ENCODE measurements at places on chromosomes 7 and 10.

GRCh38 chr10:37721100-37721499 is 136.3 kb downstream of the ZNF248 start:
- DNase-seq: no peak

- no peak for DNase-seq
Measured at GRCh38 chr7:132307465-132307864, 268.8 kb downstream of the PLXNA4 start.

DNA sequence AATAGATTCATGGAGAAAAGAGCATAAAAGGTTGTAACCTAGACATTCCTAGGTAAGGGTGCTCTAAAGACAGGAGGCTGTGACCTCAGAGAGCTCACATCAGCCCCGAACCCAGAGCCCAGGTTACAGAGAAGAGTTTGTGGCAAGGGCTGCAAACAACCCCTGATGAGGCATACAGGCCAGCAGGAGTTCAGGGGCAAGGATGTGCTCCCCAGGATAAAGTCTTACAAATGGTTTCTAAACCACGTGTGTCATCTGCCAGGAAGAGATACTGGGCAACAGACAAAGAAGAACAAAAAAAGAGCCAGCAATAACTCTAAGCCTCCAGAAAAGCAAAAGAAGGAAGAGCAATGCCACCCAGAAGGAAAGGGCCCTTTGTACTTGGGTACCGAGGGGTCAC is 27.7 kb downstream of the NCAPG2 start:
- no peak for DNase-seq

- no peak for DNase-seq
Measured at GRCh38 chr10:83954193-83954799, 185.0 kb upstream of the GHITM start.

- no peak for DNase-seq
Measured at GRCh38 chr10:86960003-86960862, 1.8 kb downstream of the SNCG start.

- DNase-seq: no peak
Measured at GRCh38 chr10:31274310-31274709, 44.7 kb upstream of the ZEB1 start.

DNA sequence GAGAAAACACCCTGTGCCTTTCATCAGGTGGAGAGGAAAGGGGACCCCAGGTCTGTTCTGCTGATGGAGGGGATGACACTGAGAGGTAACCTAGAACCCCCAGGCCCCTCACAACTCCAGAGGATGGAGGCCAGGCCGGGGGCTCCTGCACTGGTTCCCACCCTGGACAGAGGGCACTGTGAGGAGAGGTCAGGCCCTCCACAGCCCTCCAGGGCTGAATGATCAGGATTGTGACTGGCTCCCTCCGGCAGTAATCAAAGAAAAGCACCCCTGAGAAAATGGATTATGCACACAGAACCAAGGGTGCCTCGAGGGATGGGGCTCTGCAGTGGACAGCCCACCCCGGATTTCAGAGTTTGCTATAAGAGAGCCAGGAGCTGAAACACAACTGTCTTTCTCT is 502.8 kb downstream of the TCERG1L start:
- DNase-seq: no peak

DNA sequence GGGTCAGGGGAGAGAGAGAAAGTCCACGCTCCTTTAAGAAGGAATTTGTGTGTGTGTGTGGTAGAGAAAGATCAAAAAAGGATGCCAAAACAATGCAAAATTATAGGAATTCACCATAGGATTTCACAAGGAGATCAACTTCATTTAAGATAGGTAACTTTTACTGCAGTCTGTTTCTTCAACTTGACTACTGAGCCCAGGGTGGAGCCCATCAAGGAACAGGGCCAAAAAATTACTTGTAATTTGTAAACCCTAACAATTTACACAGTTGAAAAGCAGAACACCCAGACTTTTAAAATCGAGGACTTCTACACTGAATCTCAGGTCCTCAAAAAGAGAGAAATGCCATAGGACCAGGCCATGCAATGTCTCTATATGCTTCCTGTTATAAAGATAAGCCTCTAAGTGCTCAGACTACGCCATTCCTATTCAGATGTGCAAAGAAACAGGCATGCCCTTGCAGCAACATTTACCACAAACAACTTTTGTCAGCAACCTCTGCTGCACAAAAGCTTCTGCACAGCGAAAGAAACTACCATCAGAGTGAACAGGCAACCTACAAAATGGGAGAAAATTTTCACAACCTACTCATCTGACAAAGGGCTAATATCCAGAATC is 10.6 kb upstream of the GIMAP4 start:
- DNase-seq: no peak

GRCh38 chr10:5794236-5794635 is 19.0 kb downstream of the GDI2 start:
- no peak for DNase-seq

GRCh38 chr7:5296015-5296610 is 13.4 kb downstream of the SLC29A4 start:
- no peak for DNase-seq

DNA sequence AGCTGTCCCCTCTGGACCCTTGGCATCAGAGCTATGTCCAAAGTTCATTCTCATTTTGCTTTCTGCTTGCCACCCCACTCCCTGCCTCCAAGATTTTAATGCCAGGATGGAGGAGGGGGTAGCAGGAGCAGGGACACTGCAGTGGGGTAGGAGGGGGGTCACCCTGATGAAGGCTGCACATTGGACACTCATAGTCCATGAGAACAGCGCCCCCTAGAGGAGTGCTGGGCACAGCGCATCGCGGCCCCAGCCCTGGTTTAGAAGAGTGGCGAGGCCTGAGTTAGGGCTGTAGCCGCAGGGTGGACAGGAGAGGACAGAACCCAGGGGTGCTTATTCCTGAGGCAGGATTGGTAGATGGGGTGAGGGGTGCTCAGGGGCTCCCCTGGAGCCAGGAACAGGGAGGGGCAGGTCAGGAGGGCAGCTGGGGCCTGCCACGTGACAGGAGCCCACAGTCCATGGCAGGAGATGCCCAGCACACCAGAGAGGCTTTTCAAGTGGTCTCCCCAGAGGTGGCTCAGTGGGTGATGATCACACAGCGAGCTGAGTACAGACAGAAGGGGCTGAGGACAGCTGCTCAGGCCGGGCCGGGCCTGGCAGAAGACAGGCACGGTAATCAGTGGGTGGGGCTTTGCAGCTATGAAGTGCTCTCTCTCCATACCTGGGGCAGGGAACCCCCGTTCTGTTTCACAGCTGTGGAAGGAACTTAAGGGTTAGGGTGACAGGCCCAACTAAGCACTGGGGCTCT is 71.4 kb downstream of the NEURL1 start:
- no peak for DNase-seq

DNA sequence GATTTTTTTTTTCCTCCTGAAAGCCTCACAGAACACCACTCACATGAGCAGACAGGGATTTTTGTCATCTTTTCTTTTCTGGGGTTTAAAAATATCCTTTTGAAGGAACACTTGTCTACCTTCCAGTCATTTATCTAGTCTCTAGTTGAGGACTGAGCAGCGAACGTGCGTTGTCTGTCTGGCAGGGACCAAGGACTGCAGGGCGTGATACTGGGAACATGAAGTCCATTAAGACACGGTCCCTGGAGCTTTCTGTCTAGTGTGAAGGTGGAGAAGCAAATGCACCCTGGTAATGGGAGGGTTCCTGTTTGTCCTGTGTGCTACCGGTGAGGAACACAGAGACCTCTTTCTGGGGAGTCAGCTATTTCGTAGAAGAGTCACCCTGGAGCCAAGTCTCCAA is 207.4 kb downstream of the TMEM178B start:
- no peak for DNase-seq

GRCh38 chr7:18900236-18900635 is 217.2 kb downstream of the TWIST1 start:
- DNase-seq: no peak

GRCh38 chr7:131157530-131158243 is 170.0 kb upstream of the MKLN1 start:
- no peak for DNase-seq

DNA sequence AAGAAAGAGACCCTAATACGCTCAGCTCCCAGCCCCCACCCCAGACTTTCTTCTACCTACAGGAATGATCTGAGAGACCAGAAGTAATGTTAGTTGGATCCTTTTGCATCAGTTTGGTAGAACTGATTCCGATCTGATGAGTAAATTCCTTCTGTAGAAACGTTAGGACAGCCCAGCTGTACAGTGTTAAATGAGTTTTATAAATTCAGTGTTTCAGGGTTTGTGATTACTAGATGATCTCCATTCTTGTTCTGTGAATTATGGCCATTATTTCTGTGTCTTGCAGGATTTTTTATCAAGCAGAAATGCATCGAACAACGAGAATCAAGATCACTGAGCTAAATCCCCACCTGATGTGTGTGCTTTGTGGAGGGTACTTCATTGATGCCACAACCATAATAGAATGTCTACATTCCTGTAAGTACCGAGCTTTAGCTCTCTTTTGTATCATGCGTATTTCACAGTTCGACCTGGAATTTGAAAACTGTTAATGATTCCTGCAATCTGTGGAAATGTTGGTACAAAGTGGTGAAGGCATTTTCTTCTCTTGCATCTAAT is 5.3 kb downstream of the BMI1 start:
- no peak for DNase-seq

DNA sequence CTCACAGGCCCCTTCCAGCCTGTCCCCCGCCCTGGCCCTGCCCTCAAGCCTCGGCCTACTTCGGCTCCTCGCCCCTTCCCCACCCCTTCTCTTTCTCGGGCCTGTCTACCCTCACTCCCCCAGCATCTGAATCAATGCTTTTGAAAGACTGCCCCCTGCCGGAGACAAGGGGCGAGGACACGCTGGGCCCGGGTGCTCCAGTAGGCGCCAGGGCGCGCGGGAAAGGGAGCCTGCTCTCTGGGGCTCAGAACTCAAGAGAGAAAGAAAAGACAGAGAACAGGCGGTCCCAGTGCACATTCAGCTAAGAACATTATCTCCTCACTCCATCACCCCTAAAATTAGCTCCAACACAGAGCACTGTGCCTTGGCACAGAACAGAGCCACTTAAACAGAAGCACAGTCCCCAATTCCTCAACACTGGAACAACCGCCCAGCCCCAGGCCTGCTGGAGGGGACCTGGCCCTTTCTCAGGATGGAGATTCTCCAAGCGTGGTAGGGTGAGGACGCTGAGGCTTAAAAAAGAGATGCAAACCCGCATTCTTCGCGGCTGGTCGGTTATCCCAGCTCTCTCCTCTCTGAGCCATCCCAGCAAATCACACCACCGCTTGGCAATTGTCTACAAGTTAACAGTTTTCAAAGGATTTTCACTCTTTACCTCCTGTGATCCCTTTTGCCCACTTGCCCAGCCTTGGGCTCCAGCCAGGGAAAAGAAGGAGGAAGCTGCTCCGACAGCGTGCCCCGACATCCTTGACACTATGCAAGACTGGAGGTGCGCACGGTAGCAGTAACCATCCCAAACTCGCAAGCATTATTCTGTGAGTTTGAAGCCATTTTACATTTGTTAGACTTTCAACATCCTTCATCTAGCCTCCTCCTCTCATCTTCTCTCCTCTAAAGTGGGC is 2.1 kb downstream of the GIGYF1 start:
- peak; percentile 67 for DNase-seq

DNA sequence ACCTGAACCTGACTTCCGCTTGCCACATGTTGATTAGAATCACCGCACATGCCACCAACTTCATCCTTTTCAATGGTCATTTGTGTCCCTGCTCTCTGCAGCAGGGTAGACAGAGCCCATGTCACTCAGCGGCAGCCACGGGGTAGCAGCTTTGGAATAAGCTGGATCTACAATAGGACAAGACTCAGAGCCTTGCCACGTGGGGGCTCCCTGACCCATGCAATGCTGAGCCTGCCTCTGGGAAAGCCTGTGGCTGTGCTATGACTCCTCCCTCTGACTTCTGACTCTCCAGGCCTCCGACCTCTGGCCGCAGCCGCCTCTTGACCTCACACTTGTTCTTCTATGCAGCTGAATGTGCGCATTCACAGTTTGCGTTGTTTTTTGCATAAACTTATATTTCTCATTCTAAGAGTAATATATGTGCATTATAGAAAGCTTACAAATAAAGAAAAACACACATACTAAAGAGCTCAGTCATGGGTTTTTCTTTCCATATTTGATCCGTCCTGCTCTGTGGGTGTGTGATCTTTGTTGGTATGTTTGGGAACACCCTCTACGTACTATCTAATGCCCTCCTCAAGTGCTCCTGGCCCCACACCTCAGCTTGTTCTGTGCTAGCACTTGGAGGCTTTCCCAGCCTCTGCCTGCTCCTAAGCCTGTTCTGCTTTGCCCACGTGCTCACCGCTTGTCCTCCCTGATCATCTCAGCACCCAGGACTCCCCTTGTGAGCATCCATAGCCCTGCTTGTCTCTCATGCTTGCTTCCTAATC is 198.0 kb upstream of the MKI67 start:
- no peak for DNase-seq

- no peak for DNase-seq
Measured at GRCh38 chr7:26686448-26686981, 177.9 kb downstream of the SKAP2 start.

DNA sequence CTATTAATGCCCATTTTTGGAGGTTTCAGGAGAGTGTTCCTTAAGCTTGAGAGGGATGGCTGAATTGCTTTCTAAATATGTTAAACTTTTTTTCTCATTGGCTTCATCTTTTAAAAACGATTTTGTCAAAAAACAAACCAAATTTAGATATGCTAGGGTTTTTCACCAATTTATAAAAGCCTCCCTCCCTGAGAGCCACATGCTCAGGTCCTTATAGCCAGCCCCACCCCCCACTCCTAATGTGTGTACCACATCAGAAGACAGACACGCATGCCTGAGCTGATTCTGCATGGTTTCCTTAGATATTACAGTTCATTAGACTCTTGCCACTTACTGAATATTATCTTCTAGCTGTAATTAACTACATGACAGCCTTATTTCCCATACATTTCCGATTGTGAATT is 2.0 kb downstream of the CUL1 start:
- peak; percentile 24 for DNase-seq

- no peak for DNase-seq
Measured at GRCh38 chr10:76542307-76542930, 1095.2 kb downstream of the KCNMA1 start.

DNA sequence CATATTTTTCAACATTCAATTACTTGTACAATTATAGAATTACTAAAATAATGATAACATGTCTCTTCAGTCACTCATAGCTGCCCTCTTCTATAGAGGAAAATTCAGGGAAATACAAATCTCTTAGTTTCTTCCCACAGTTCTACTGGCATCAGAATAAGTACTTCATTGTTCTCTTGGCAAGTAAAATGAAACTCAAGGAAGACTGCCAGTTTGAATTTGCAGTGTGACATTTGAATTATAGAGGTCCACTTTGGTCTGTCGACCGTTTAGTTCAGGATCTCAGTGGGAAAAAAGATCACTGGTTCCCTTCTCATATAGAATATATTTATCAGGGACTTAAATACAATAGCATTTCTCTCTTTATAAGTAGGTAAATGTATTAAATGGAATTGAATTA is 114.5 kb downstream of the PON1 start:
- DNase-seq: no peak

GRCh38 chr7:135320268-135320667 is 86.6 kb downstream of the STRA8 start:
- no peak for DNase-seq

GRCh38 chr10:95880704-95881103 is 27.1 kb upstream of the CC2D2B start:
- DNase-seq: no peak

- DNase-seq: no peak
Measured at GRCh38 chr10:71835671-71836595, 15.1 kb downstream of the PSAP start.

- DNase-seq: no peak
Measured at GRCh38 chr7:44563171-44563679, 10.5 kb downstream of the DDX56 start.

All from stimulated activated CD4-positive, alpha-beta T cell treated with anti-CD3 and anti-CD28 coated beads, TNF-alpha, amount 100 ng/mL, for 4 hours (primary cell).